ENCODE measurements at places on chromosomes 13 and 19.

DNA sequence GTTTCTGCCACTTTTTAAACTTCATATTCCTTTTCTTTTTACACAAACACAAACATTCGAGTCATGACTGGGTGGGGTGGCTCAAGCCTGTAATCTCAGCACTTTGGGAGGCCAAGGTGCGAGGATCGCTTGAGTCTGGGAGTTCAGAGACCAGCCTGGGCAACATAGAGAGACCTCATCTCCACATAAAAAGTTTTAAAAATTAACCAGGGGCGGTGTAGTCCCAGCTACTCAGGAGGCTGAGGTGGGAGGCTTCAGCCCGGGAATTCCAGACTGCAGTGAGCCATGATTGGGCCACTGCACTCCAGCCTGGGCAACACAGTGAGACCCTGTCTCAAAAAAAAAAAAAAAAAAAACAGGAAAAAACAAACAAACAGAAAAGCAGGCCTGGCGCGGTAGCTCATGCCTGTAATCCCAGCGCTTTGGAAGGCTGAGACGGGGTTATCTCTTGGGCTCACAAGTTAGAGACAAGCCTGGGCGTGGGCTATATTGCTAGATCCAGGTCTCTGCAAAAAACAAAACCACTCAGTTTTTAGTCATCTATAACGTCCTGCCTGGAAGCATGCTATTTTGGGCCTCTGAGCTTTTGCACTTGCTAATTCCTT, 583 bp upstream of the BAX start:
- DNase-seq, result no peak

- no peak for DNase-seq
Measured at GRCh38 chr13:73018336-73018735, 40.5 kb upstream of the KLF5 start.

DNA sequence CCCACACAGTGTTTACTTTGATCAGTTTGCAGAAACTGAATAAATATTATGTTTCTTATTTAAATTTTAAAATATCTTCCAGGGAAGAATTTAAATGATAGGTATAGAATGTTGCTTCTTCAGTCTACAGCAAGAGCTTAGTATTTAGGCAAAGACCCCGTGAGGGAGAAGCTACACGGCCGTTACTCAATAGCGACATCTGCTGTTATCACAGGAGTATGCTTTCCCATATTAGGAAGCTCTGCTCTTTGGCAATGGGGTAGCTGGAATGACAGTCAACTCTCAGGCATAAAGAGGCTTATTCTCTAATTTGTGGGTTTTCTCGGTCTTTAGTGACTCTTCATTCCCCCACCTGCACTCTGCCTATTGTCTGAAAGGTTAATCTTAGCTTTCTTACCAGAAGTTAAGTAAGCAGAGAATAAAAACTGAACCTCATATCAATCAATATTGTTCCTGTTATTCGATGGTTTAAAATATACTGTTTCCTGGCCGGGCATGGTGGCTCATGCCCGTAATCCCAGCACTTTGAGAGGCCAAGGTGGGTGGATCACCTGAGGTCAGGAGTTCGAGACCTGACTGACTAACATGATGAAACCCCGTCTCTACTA, 13.2 kb upstream of the LHFPL6 start:
- no peak for DNase-seq

DNA sequence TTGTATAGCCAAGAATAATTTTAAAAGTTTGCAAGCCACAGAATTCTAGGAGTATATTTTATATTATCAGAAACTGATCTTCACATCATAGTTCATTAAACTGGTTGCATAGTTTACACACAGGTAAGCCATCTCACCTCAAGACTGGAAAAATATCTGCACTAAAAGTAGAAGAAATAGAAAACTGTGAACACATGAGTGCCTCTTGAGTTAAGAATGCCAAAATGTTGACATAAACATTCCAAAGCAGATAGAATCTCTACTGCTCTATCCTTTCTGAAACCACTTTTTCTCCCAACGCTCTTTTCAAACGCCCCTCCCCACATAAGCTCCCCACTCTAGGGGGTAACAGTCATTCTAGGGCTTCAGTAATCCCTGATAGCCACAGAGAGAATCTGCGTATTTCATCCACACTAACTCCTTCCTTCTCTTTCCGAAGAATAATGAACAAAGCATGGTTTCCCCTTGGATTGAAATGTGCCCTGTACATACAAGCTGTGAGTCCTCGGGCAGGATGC, 201.5 kb downstream of the IRS2 start:
- DNase-seq, result no peak

DNA sequence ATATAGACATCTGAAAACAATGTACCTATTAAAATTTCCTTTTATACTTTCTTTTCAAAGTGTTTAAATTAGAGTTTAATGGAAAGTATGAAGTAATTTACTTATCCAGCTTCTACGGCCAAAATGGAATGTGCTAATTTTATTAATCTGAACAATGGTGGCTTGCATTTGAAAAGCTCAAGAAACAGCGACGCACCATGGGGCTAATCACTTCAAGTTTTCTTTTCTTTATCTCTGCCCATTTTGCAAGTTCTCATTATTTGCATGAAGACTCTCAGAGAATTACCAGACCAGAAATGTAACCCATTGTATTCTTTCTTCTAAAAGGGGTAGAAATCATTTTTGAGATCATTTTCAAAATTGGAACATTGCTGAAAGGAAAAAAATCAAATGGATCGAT, 204.0 kb upstream of the STARD13 start:
- no peak for DNase-seq

GRCh38 chr19:4597975-4598671, 38.6 kb upstream of the SEMA6B start:
- no peak for DNase-seq

DNA sequence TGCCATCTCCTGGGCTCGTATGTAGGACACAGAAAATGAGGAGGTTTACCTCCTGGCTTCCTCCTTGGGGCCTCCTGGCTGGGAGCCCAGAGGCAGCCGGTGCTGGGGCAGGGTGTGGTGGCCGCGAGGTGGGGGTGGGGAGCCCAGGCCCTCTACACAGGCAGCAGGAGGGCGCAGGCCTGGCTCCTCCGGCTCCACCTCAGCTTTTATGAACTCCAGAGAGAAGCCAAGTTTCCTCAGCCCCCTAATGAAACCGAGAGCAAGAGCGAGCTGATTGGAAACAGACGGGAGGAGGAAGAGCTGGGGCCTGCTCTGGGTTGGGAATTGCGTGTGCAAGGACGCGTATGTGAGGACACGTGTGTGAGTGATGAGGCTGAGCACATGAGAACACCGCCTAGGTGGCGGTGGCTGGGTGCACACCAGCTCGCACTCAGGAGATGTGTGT, 23.1 kb downstream of the LYL1 start:
- DNase-seq, result no peak

DNA sequence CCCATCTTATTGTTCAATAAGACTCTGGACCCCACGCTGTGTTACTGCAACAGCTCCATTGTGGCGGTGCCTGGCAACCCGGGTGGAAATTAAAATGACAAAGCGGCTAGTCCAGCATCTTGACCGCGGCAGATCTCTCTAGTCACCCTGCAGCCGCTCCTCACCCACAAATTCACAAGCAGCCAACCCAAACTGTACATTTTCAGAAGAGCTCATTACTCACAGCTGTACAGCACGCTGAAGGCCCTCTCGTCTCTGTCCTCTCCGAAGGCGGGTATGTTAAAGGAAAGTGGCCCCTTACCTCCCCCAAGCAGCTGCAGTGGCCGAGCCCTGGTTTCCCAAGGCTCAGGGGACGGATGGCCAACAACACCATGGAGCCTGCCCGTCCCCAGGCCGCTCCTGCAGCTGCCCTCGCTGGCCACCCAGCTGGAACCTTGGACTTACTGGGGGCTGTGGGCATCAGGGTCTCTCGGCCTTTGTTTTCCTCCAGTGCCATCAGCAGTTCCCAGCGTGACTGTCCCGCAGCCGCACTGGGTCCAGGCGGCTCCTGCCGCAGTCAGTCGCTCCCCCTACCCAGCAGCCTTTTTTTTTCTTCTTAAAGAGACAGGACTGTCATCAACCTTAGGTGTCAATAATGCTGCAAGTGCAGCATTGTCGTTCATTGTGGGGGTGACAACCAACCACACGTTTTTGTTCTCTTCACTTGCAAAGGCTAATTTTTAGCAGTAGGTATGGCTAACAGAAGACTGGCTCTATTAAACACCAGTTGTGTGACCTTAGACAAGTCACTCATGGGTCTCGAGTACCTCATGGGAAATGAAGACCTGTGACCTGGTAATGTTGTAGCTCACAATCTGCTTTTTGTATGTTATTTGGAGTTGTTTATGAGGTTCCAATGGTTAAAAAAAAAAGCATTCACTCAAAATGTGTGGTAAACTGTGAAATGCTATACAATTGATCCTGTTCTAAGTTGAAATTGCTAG, at the start of gene SACS:
Gene SACS (minus strand): TSS at position 532 of the 983 bp plus-strand sequence. CDS start 22,463 bp downstream, outside the sequence.
- no peak for DNase-seq

GRCh38 chr13:113147206-113147605, 11.2 kb upstream of the PROZ start:
- no peak for DNase-seq

DNA sequence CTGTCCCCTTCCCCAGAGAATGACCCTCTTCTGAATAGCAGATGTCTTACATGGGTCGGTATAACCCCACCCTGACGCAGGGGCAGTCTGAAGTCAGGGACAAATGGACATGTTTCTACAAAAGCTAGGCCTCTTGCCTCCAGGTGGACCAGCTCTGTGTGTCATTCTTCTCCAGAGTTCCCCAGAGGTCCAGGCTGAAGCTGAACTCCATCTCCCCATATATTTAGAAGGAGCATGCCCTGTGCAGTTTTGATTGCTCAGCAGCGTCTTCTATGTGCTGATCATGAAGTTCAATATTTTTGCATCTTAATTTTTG, 8.8 kb upstream of the NALCN start:
- no peak for DNase-seq

GRCh38 chr13:102176846-102177245, 225.0 kb downstream of the FGF14 start:
- no peak for DNase-seq

DNA sequence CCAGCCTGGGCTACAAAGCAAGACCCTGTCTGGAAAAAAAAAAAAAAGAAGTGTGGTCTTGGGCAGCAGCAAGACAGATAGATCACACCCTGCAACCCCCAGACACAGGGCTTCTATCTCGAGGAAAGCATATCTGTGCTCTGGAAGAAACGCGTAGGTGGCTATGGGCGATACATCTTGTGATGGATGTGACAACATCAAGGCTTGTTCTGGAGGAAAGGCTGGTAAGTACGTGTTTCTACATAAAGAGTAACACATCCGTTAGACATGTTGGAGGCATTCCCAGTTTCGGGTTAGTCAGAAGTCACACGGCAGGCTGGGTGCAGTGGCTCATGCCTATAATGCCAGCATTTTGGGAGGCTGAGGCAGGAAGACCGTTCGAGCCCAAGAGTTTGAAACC, 6.6 kb upstream of the DHDH start:
- no peak for DNase-seq

DNA sequence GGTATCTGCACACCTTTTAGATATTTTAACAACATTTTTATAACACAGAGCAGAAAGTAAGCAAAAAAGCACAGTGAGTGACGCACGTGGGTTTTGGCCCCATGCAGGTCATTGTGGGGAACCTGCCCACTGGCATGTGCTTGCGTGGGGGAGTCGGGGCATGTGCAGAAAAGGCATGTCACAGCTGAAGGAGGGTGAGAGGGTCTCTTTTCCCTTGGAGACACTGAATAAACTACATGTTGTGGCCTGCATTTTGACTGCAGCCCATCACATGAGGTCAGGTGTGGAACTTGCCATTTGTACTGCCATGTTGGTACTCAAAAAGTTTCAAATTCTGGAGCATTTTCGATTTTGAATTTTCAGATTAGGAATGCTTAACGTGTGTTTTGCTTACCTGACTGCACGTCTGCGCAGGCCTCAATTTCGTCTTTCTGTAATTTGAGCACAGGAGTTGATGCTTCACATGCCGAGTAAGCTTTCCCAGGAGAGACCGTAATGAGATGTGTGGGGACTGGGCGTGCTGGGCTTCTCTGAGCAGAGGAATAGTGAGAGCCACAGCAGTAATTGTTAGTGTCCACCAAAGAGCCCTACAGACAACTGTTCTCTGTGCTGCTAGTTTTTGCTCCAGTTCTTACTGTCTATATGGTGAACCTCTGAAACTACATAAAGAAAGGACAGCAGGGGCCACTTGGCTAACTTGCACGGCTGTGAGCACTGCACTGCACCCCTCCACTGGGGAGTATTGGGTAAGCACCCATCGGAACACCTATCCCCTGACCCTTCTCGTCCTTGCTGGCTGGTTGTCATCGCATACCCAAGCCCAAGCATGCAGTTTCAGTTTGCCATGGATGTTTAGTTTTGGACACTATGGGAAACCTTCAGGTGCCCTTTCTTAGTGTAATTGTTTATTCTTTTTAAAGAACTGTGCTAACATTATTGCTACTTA, 72.9 kb upstream of the GPR183 start:
- no peak for DNase-seq
